ENCODE measurements at places on chromosomes 16 and 17. TPM values are rescaled to one million over a fixed set of nuclear protein-coding genes. Genes with fewer than 3 reads are reported as not detected.

GRCh38 chr17:70365091-70365583, 195.8 kb downstream of the KCNJ2 start:
- DNase-seq, result no peak

DNA sequence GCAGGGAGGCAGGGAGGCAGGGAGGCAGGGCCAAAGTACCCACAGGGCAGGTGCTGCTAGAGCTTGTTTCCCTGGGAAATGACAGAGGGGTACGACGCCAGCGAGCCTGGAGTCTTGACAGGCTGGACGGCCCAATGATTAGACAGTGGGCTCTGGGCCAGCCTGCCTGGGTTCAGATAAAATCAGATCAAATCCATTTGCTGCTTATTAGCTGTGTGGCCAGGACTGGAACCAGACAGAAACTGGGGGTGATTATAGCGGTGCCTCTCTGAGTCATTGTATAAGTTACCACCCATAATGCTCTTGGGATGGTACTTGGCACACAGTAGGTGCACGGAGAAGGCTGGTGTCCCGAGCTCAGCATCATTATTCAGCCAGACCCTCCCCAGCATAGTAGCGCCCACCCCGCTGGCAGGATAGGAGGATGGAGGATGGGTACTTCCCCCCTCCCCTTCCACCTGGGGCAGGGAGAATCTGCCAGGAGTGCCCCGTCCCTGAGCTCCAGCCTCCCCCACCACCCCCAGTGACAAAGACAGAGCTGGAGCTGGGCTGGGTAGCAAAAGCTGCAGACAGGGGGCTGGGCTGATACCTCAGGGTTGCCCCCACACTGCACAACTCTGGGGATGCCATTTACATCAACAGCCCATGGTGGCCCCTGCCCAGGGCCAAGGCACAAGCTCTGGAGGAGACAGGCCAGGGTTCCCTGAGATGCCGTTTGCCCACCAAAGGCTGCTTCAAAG, 77.6 kb upstream of the TNRC6C start:
- peak; percentile 26 for DNase-seq

The KRT14 gene
- not detected for total RNA-seq

DNA sequence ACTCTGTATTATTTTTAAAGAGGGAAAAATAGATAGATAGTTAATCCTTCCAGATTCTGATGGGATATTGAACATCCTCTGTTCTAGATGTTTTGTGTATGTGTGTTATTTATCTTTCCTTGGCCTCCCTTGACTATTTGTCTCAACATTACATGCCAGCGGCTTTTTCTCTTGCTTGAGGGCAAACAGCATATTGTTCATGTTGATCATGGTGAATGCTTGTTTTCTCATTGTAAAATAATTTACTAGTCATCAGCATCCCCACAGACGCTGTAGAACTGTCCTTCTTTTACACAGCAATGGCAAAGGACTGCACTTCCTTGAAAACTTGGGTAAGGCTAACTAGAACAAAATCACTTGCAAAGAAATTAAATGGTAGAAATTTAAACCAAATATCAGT, 1376.4 kb upstream of the GOT2 start:
- no peak for DNase-seq

- DNase-seq, result no peak
Measured at GRCh38 chr17:21176773-21177395, 37.1 kb downstream of the TMEM11 start.

DNA sequence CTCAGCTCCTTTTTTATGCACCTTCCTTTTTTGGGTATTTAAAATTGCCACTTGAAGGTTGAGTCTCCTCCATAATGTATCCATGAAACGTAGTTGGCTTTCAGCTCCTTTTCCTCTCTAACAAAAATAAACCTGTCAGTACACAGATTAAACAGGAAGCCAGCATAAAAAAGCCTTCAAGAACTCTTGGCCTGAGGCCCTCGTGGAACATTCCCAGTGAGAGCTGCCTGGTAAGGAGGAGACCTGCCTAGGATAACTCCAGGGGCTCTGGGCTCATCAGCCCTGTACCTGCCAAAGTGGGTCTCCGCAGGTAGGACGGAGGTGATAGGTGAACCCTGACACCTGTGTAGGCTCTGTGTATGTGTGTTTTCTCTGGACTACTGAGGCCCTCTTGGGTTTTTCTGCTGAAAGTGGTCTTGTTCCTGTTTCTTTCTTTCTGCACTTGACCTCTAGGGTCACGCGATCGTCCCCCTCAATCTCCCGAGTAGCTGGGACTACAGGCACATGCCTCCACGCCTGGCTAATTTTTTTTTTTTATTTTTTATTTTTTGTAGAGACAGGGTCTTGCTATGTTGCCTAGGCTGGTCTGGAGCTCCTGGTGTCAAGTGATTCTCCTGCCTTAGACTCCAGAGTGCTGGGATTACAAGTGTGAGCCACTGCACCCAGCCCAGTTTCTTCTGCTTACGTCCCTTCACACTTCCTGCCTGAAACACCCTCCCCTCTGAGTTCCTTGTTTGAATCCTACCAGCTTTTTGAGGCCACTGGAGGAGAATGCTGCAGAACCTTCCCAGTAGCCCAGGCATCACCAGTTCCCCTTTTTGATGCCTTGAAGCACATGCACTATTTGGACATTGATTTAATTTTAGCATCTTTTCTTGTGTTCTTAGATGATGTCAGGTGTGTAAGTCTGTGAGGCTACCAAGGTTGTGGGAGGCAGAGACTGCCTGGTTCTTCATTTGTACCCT, 9.8 kb downstream of the PGS1 start:
- peak; percentile 65 for DNase-seq

DNA sequence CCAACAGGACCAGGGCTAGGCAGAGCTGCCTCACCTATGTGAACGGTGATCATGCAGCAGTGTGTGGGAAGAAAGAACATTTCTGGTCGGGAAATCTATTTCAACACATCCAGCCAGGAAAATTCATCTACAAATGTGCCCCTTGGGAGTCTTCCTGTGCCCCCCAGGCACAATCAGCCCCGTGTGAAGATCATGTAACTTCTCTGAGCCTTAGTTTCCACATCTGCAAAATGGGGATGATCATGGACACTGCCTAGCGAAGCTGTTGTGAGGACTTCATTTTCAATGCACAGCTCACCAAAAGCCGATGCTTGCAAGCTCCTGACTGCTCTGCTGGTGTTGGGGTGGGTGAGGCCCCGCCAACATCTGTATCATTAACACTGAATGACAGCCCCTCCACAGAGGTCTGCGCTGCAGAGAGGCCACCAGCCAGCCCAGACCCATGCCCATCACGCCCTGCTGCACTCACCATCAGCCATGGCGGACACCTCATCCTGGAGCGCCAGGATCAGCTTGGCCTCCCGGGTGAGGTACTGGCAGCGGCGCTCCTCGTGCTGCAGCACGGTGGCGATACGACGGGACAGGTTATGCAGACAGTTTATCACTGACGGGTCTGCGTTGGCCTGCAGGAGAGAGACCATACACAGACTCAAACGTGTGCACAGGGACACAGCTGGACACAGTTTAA, 26.2 kb downstream of the NPRL3 start:
- DNase-seq, result no peak

The CHMP6 gene
- 23.7 TPM for total RNA-seq

The CTF1 gene
- 28.2 TPM for total RNA-seq

DNA sequence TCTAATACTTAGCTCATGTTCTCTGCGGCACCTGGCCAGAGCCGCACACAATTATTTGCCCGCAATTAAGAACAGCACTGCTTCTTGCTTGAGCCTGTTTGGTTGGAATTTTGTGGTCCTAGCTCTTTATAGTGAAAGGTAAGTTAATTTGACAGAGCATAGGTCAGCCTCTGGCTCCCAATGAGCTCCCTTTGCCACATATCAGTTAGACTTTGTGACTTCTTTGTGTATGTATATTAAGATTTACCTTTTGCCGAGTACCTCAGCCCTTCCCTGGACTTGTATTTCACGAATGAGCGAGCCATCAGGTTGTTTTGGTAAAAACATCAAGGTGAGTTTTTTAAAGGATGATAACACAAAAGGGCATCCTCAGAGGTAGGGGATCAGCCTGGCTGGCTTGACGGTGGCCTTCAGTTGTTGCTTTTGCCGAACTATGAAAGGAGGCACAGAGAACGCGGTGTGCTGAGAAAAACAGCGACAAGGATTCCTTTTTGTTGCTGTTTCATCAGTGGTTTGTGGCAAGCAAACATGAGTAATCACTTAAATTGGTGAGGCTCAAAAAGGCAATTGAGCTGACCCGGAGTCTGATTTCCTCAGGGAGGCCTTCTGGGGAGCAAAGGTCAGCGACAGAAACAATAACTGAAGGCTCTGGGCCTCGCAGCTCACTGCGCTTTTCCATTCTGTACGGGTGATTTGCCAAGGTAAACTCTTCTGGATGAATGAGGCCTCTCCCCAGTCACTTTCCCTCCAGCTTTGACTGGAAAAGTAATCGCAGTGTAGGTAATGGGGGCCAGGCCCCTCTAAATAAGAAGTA, 163.6 kb downstream of the HS3ST3A1 start:
- DNase-seq, result no peak

GRCh38 chr17:78746263-78746948, 35.7 kb downstream of the CYTH1 start:
- DNase-seq, result no peak

- DNase-seq, result no peak
Measured at GRCh38 chr17:6638046-6638908, 2.2 kb downstream of the KIAA0753 start.

The PLXDC1 gene
- 9.6 TPM for total RNA-seq

GRCh38 chr16:87062569-87063442, 254.4 kb downstream of the C16orf95 start:
- peak; percentile 73 for DNase-seq

DNA sequence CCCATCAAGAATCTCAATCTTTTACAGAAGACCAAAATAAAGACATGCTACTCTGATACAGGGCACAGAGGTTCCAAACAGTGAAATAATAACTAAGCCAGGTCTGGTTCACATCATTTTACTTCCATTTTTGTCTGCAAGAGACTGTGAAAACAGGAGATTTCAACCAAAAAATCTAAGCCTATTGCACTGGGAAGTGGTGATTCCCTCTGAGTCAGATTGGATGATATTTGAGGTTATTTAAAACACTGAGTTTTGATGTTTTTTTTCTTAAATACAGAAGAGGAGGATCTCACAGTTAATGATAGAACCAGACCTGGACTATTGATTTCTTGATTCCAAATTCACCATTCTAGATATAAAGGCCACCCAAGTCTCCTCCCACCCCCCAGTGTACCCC, 117.3 kb upstream of the FAM20A start:
- DNase-seq, result no peak

GRCh38 chr17:17146786-17147406, 59.2 kb downstream of the PLD6 start:
- DNase-seq, result peak; percentile 48

- DNase-seq, result peak; percentile 66
Measured at GRCh38 chr16:75317101-75317522, 65.7 kb upstream of the BCAR1 start.

GRCh38 chr17:27315796-27316465, 22.0 kb downstream of the WSB1 start:
- DNase-seq, result no peak

GRCh38 chr17:81403671-81404534, 8.6 kb downstream of the BAHCC1 start:
- no peak for DNase-seq

The ACSF2 gene
- 29.8 TPM for total RNA-seq

The CLDN9 gene
- 0.96 TPM for total RNA-seq

DNA sequence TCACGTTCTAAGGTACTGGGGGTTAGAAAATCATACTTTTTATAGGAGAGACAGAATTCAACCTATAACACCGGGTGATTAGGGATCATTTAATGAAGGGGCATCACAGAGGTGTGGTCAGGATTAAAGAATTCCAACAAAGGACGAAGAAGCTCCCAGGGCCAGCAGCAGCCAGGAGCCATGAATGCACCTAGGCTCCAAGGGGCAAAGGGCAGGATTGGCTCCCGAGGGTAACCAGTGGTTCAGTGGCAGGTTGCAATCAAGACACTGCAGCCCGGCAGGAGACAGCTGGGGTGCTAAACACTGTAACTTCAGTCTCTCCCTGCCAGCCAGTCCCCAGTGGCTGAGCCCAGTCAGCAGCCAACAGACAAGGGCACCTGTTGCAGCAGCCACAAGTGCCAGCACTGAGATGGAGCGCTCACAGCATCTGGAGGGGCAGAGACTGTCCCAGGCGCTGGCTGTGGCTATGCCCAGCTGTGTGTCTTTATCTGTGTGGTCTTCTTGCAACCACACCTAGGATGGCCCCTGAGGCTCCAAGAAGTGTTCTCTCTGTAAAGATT, 23.9 kb downstream of the DHRS7C start:
- DNase-seq, result no peak
